CD8-positive, alpha-beta T cell (primary cell): ENCODE measurements at places on chromosomes 6 and 20.
A peak's percentile ranks its signal among the peaks of the same experiment; 100 is the strongest.

DNA sequence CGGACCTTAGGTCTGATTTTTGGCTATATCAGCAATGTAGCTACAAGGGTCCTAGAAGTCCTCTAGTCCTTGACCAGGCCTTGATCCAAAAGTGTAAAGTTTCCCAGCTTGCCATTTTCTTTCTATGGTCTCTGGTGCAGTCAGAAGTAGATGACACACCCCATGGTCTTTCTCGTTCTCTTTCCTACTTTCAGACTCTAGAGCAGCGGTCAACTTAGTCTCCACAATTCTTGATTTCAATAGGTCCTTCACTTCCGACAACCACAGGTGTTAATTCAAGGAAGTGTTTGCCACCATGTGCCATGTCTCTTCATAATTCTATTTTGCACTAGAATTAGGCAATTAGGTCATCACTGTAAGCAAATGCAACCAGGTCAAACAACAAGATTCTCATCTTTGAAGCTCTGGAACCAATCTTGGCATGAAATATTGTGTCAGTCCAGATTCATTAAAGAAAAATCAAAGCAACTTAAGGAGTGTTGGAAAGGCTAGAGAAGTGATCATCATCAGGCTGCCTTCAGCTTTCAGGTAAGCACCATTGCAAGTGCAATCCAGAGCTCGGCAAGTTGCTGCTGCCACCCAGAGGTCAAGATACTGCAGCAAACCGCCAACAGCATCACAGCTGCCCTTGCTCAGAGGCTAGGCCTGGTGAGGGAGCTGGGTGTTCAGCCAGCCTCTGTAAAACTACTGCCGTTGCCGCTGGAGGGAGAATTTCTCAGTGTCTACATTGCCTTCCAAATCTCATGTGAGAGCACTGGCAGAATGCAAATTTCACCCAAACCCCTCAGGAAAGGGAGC is 5.6 kb upstream of the SYNE1 start:
- DNase-seq, result peak; percentile 81

- no peak for DNase-seq
Observed at GRCh38 chr6:168097221-168097620, 18.2 kb upstream of the FRMD1 start.

GRCh38 chr6:103122766-103123601 is 1729.5 kb downstream of the GRIK2 start:
- DNase-seq, result no peak

GRCh38 chr6:33820243-33820642 is 16.4 kb upstream of the MLN start:
- DNase-seq, result no peak

DNA sequence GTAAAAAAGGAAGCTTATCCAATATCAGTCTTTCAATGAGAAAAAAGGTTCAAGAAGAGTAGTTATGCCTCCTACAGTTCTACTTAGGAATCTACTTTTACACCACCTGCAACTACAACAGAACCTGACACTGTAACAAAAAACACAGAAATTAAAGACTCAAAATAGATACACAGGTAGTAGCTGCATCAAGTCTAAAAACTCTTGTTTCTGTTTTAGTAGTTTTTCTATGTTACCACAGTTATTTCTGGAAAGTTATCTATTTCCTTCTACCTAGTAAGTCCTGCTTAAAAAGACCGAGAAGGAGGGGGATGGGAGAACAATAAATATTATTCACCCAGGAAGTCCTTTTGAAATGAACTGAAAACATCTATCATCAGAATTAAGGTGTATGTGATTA is 52.5 kb downstream of the ATG5 start:
- no peak for DNase-seq

- DNase-seq, result peak; percentile 11
Observed at GRCh38 chr20:51800060-51800871, 2.1 kb downstream of the SALL4 start.

- no peak for DNase-seq
Observed at GRCh38 chr6:140546640-140547039, 1172.2 kb upstream of the CITED2 start.

GRCh38 chr20:40991181-40991889 is 37.3 kb upstream of the TOP1 start:
- no peak for DNase-seq

GRCh38 chr6:4612636-4613171 is 163.5 kb upstream of the CDYL start:
- DNase-seq, result no peak

GRCh38 chr20:63366390-63367365 is 5.5 kb upstream of the CHRNA4 start:
- DNase-seq, result no peak

GRCh38 chr6:44053760-44054556 is 73.3 kb downstream of the MRPL14 start:
- no peak for DNase-seq

- DNase-seq, result no peak
Observed at GRCh38 chr6:7974938-7975763, 64.6 kb upstream of the TXNDC5 start.

- DNase-seq, result peak; percentile 23
Observed at GRCh38 chr20:45229264-45230056, 8.3 kb downstream of the SEMG2 start.

DNA sequence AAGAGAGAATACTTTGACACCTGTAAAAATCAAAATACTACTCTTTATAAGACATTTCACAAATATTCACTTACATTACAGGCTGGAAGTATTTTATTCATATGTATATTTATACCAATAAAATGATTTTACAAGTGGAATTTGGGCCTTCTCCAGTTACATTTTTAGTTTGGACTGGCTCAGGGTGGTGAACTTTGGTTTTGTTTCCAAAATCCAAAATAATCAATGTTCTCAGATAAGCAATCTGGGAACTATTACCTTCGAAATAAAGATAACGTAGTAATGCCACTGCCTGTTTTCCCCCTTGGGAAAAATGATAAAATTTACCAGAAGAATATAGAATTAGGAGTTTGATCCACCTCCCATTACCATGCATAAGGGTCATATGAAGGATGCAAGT is 31.6 kb upstream of the SCGN start:
- DNase-seq, result no peak

GRCh38 chr6:138272533-138273315 is 54.4 kb upstream of the PBOV1 start:
- DNase-seq, result no peak

DNA sequence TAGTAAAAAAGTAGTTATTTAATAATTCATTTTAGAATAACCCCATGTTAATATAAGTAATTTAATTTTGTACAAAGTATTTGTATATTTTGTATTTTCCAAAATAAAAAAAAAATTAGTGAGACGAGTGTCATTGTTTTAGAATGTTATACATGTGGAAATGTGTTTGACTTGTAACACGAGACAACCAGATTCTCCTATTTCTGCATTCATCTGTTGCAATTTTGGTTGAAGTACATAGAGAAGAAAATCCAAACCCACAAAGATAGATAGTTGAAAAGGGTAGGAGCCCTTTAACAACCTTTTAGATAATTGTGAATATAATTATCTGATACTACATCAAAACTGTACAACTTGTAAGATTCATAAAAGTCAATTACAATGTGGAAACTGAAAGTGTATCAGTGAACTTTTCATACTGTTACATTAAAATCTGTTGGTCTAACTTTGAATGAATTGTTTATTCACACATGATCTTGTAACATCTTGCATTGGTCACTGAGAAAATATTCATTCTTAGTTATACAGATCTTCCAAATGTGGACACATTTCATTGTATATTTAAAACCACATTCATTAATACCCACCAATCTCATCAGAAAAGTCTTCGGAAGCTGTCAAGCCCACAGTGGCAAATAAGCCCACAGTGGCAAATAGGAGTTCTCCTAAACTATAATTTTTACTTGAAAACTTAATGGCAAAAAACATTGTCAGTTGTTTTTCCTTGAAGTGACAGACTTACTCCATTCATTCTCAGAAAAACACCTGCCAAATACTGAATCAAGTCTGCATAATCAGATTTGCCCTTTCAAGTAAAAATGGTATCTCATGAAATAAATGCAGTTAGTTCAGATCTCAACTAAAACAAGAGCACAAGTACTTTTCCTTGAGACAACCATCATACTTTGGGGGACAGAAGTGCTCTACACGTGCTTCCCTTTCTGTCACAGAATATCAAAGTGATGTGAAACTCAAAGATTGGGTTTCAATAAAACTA is 52.8 kb downstream of the FKBP5 start:
- DNase-seq, result no peak

DNA sequence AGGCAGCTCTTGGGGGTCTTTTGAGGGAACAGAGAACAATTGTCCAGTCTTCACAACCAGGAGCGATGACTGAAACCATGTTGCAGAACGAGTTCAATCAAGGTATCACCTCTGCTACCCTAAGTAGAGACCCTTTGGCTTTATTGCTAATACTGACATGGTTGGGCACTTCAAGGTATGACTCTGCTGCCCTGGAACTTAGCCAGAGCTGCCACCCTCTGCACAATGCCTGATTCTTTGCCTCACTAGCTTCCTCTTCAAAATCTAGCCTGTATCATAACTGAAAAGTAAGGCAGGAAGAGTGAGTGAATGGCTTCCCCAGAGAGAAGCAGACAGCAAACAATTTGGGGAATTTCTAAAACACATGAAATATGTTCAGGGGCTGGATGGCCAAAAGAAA is 592.7 kb upstream of the NRSN1 start:
- no peak for DNase-seq

- DNase-seq, result no peak
Observed at GRCh38 chr6:90715093-90715655, 128.3 kb upstream of the MAP3K7 start.

DNA sequence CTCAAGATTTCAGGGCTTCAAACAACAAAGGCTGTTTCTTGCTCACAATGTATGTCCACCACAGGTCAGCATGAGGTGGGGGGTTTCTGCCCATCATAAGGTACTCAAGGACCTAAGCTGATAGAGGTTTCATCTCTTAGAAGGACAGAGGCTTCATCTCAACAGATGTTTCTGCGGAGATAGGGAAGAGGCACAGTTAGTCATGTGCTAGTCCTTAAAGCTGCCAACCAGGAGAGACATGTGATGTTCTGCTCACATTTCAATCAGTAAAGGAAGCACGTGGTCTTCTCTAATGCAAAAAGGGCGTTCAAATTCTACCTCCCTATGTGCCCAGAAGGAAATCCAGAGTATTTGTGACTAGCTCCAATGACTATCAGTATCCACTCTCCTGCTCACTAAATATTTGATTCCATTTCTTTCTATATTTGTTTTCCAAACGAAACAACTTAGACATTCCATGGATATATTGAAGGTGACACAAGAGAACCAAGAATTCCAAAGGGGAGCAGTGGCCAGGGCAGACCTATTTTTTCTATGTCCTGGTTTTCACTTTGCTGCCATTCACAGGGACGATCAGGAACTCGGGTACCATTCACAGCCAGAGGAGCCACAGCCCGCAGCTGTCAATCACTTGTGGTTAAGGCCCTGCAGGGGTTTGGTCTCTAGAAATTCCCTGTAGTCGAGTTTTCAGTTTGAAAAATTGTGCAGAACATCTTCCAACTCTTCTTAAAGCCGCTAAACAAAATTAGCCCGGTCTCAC is 173.2 kb upstream of the FOXA2 start:
- DNase-seq, result no peak

DNA sequence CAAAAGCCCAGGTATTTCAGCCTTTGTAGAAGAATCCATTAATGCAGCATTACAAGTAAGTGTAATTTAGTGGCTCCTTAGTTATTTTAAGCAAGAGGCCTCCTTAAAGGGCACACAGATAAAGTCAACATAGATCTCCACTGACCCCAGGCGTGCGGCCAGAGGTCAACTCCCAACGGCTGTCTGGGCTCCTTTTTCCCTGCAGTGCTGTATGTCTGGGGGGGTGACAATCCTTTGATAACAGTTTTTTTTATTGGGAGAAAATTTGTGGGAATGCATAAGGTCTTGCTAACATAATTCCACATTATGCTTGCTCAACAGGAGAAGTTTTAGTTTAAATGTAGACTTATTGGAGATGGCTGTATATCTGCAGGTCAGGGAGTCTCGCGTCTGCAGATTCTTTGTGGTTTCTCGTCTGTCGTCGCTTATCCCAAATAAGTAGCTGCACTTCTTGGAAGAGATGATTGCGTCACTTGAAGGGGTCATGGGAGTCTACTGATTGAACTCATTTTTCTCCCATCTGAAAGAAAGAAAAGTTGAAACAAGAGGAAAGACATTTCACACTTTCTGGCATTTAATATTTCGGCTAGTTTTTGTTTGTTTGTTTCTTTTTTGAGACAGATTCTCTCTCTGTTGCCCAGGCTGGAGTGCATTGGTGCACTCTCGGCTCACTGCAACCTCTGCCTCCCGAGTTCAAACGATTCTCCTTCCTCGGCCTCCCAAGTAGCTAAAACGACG is 151.7 kb upstream of the AKAP12 start:
- DNase-seq, result no peak

DNA sequence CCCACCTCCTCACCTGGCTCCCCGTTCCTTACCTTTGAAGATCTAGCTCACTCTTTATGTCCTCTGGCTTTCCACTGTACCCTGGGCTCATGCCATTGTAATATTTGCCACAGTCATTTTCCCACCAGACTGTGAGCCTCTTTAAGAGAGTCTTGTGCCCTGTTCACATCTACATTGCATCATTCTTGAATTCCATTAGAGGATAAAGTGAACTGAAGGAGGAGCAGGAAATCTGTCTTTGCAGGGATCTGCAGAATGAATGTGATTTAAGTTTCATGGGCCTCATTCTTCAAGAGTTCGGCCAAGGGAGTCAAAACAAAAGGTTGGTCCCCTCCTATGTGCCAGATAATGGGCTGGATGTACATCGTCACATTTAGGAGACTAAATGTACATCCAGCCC is 272.6 kb upstream of the CITED2 start:
- no peak for DNase-seq

- DNase-seq, result no peak
Observed at GRCh38 chr6:132115714-132116366, 164.7 kb upstream of the CCN2 start.

GRCh38 chr20:63496596-63497120 is 2.2 kb downstream of the EEF1A2 start:
- DNase-seq, result no peak

DNA sequence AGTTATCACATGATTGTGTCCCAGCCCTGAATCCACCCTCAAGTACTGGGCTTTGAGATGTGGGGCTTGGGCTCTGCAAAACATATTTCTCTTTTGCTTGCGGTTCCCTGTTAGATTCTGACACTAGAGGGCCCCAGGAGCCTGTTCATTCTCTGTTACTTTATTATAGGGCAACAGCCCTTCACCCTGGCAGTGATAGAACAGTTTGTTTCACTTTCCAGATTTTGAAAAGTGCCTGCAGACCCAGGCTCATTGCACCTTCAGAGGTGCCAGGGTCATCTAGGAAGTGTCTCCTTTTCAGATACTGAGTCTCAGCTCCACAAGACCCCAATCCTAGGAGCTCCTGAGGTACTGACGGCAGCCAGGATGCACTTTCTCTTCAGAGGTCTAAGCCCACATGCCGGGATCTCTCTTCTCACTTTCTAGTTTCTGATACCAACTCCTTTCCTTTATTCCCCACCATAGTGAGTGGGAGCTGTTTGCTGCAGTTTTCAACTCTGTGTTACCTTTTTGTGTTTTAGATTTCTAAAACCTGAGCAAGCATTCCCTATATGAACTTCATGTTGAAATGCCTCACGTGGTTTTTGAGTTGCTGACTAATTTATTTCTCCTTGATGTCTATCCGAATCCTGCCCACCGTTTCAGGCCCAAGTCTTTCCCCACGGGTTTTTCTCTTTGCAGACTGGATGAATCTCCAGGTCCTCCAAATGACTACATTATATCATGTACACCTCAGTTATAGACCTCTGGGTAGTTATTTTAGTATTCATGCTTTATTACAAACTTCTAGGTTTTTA is 10.9 kb downstream of the ABT1 start:
- peak; percentile 52 for DNase-seq
